ENCODE measurements at places on chromosomes 7 and 10. TPM values are rescaled to one million over a fixed set of nuclear protein-coding genes. Genes with fewer than 3 reads are reported as not detected.

The ABCB1 gene
- 20.1 TPM for total RNA-seq

GRCh38 chr10:4730998-4731397, 95.0 kb upstream of the AKR1E2 start:
- H3K4me1 ChIP-seq = peaks cover 11% of the 10 kb centered on the region
- H3K27me3 ChIP-seq = peaks cover 15% of the 10 kb centered on the region
- H3K4me3 ChIP-seq = no peak overlapping the region
- no peak overlapping the region for H3K27ac ChIP-seq
- no peaks in the 10 kb centered on the region for H3K36me3 ChIP-seq

The VPS41 gene
- total RNA-seq = 64.9 TPM

DNA sequence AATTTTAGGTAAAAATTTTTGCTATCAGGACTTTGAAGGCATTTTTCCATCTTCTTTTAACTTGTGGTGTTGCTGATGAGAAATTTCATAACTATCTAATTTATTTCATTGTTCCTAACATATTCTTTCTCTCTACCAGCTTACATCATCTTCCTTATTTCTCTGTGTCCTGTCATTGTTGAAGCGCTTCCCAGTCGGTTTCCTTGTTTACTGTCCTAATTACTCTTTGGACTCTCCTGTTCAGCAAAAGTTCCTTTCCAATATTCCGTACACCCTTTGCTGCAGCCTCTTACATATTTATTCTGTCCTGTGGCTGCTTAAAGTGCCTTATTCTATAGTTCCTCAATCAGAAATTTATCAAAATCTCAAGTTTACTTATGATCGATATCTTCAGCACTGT, 609.0 kb upstream of the FZD8 start:
- no peaks in the 10 kb centered on the region for H3K36me3 ChIP-seq
- no peak overlapping the region for H3K27ac ChIP-seq
- no peak for DNase-seq
- H3K4me1 ChIP-seq = no peaks in the 10 kb centered on the region

The OPN1SW gene
- total RNA-seq = not detected

The ATRNL1 gene
- total RNA-seq = 0.94 TPM

- no peak overlapping the region for H3K4me3 ChIP-seq
- peaks cover 19% of the 10 kb centered on the region for H3K4me1 ChIP-seq
- no peak overlapping the region for H3K27ac ChIP-seq
- DNase-seq = no peak
- H3K36me3 ChIP-seq = peaks cover 1% of the 10 kb centered on the region
Observed at GRCh38 chr7:101120315-101120714, 6.6 kb upstream of the SERPINE1 start.

The WNT8B gene
- 0.22 TPM for total RNA-seq

The VAX1 gene
- not detected for total RNA-seq
